Spinal cord (tissue), 10 donors: ENCODE measurements at places on chromosomes 13 and 19. TPM values are rescaled to one million over a fixed set of nuclear protein-coding genes. Genes with fewer than 3 reads are reported as not detected.

Gene MBD3L2
- not detected for total RNA-seq

Gene IL17D
- total RNA-seq, result 30.2 TPM

Gene RBM42
- total RNA-seq, result 55.3 TPM

Gene BORCS8
- 17.9 TPM for total RNA-seq

Gene GGN
- total RNA-seq, result not detected

Gene ZNF99
- 0.72 TPM for total RNA-seq

Gene RNF225
- not detected for total RNA-seq

Gene STARD13
- 27.0 TPM for total RNA-seq

Gene GARRE1
- total RNA-seq, result 31.5 TPM

Gene SERP2
- total RNA-seq, result 27.2 TPM

Gene CYP2B6
- not detected for total RNA-seq

Gene SPHK2
- total RNA-seq, result 11.6 TPM

Gene SPRED3
- 1.3 TPM for total RNA-seq

Gene ELAVL3
- 25.8 TPM for total RNA-seq

Gene CYP4F2
- total RNA-seq, result 0.17 TPM

Gene NFIX
- total RNA-seq, result 61.8 TPM

Gene TMEM145
- 11.5 TPM for total RNA-seq

Gene ZNF835
- 4.1 TPM for total RNA-seq

Gene CGB2
- not detected for total RNA-seq

Gene TUBB4A
- total RNA-seq, result 42.2 TPM

Gene SYT3
- 10.0 TPM for total RNA-seq

Gene ZNF773
- 21.2 TPM for total RNA-seq

Gene SH2D3A
- total RNA-seq, result 0.20 TPM

Gene PEAK3
- not detected for total RNA-seq

Gene FFAR2
- 0.69 TPM for total RNA-seq

Gene NCCRP1
- 0.11 TPM for total RNA-seq

Gene RASA3
- 15.2 TPM for total RNA-seq

Gene RAB3A
- total RNA-seq, result 26.7 TPM

Gene C19orf38
- total RNA-seq, result 2.4 TPM

Gene RGS9BP
- 0.50 TPM for total RNA-seq

Gene DMKN
- total RNA-seq, result 10.4 TPM

Gene KLF1
- 2.1 TPM for total RNA-seq

Gene GAPDHS
- total RNA-seq, result 0.11 TPM

Gene TNFSF13B
- total RNA-seq, result 2.4 TPM

Gene KPNA3
- 33.9 TPM for total RNA-seq

Gene ZNF224
- 36.0 TPM for total RNA-seq

Gene PLPP2
- 12.4 TPM for total RNA-seq

Gene CCNA1
- total RNA-seq, result 6.2 TPM

Gene ZNF93
- 14.3 TPM for total RNA-seq

Gene CDX2
- total RNA-seq, result not detected

Gene ACER1
- not detected for total RNA-seq

Gene APLP1
- total RNA-seq, result 205 TPM

Gene LPAR6
- total RNA-seq, result 65.8 TPM

Gene CRB3
- 0.44 TPM for total RNA-seq

Gene PLVAP
- total RNA-seq, result 22.3 TPM

Gene PABPC3
- total RNA-seq, result 0.28 TPM

Gene ERICH6B
- not detected for total RNA-seq

Gene TNFSF11
- total RNA-seq, result 0.22 TPM

Gene MUC16
- under 0.01 TPM for total RNA-seq

Gene TUBGCP3
- total RNA-seq, result 23.2 TPM

Gene HSH2D
- total RNA-seq, result 0.79 TPM

Gene TMEM221
- total RNA-seq, result 2.6 TPM

Gene COG6
- total RNA-seq, result 40.2 TPM

Gene VAV1
- 4.3 TPM for total RNA-seq

Gene KLC3
- 1.1 TPM for total RNA-seq

Gene IZUMO2
- total RNA-seq, result not detected
